SJSA1 (cell line): ENCODE measurements at places on chromosomes 1 and 21. TPM values are rescaled to one million over a fixed set of nuclear protein-coding genes. Genes with fewer than 3 reads are reported as not detected.

- no peak for DNase-seq
Observed at GRCh38 chr1:19616489-19616888, 27.6 kb upstream of the NBL1 start.

DNA sequence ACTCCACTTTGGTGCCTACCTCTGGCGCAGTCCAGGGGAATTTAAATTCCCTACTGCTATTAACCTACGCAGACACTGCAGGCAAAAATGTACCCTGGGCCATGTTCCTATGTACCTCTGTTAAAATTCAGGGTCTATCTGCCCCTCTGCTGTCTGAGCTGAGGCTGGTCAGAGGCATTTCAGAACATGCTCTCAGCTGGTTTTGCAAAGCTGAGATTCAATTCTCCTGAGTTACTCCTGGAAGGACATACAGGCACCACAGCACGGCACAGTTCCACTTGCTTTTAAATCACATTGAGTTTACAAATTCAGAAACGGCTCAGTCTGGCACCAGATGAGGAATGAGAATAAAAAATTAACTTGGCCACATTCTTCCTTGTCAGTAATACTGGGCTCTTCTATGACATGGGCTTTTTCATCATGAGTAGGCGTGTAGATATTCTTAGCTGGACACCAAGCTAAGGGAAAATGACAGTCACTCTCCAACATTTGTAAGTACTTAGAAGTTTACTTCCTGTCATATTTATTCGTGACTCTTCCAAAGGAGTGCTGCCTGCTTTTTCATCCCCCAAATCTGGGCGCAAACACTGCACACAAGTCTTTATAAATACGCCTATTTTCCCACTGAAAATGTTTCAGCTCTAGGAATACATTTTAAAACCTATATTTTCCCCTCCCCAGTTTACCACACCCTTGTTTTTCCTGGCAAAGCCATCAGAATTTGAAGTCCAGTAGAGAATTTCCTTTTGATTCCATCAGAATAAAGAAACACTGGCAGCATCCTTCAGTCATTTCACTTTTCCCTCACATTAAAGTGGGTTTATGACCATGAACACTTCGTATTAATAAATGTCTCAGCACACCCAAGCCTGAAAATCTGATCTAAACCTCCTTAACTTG is 1.9 kb downstream of the C1orf198 start:
- DNase-seq: peak; percentile 31

DUSP10 gene
- total RNA-seq: 12.4 and 15.8 TPM in 2 replicates

DPT gene
- not detected in 2 replicates for total RNA-seq

CHI3L2 gene
- not detected in 2 replicates for total RNA-seq

DNA sequence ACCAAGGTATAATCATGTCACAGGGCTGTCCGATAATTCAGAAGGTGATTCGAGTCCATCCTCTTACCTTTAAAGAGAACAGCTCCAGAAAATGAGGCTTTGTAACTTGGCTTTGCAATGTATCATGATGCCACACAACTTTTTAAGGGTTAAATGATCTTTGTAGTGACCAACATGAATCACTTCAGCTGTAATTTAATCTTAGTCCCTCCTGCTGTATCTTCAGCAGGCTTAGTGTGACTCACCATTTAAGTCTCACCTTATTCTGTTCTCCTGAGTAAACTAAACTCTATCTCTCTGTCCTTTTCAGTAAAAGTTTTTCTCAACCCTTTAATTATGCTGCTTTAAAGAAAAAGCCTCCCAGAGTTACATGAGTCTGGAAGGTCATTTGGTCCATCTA is 1.9 kb upstream of the HIVEP3 start:
- no peak for DNase-seq

GBP5 gene
- total RNA-seq: 6.4 and 10.4 TPM in 2 replicates

DNA sequence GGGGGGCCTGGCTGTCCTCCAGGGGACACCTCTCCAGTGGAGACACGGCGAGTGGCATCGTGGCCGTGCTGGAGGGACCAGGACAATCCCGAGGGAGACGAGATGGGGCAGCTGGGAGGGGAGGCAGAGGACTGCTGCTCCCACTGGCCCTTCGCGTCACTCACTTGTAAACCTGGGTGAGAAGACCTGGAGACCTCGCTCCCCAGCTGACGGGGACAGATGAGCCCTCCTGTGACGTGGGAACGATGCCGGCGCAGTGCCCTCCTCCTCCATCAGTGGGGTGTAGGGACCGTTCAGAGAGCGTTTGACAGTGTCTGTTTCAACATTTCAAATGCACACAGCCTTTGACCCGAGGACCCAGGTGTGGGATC is 4.6 kb downstream of the SPATC1L start:
- DNase-seq: no peak

- no peak for DNase-seq
Observed at GRCh38 chr1:27144920-27145661, 9.8 kb downstream of the SLC9A1 start.

CHI3L1 gene
- not detected in 2 replicates for total RNA-seq

- DNase-seq: no peak
Observed at GRCh38 chr21:44332383-44332782, 6.8 kb downstream of the CFAP410 start.

SELENOF gene
- total RNA-seq: 309 and 313 TPM in 2 replicates

PRRC2C gene
- total RNA-seq: 37.4 and 67.3 TPM in 2 replicates

- DNase-seq: peak; percentile 37
Observed at GRCh38 chr1:53342735-53343470, 15.0 kb upstream of the LRP8 start.

GMEB1 gene
- total RNA-seq: 4.4 and 4.7 TPM in 2 replicates

CYP4Z1 gene
- not detected in 2 replicates for total RNA-seq

GRCh38 chr1:59078070-59078800 is 218.7 kb upstream of the FGGY start:
- DNase-seq: no peak

DNA sequence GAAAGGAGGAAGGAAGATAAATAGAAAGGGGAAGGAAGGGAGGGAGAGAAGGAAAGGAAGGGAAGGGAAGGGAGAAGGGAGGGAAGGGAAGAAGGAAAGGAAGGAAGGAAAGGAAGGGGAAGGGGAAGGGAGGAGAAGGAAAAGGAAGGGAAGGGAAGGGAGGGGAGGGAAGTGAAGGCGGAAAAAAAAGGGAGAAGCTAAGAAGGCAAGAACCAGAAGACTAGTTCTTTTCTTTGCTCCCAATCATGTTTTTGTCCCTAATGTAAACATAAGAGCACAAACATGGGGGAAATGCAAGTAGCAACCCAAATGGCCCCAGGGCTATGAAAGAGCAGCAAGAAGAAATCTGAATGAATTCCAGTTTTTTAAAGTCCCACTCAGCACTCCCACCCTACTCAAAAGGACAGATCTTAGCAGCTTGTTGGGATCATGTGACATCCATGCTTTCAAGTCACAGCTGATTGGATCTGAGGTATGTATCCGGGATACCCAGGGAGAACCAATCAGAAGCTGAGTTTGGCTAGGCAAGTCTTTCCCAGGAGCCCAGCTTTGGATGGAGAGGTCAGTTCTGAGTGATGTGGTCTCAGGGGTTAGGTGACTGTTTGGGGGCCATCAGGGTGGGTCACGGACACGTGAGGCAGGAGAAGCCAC is 24.2 kb upstream of the FHAD1 start:
- no peak for DNase-seq

DNA sequence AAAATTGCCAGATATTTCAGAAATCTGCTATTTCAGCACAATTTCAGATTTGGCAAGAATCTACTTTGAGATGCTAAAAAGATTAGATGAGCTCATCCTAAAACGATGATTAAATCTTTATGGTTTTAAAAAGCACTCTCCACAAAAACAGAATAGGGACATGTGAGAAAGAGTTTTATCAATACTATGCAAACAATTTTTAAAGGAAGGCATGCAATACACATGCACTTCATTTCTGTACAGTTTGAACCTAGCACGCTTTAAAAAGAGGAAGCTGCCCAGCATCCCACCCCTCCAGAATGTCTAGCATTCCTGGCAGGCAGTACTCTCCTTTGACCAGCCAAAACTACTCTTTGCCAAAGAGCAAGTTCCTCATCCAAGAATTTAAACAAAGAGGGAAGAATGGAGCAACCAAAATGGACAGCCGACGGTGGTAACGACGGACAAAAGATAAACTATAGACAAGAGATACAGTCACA is 1.3 kb downstream of the ARHGAP29 start:
- peak; percentile 21 for DNase-seq

- no peak for DNase-seq
Observed at GRCh38 chr1:156851779-156852417, 7.0 kb downstream of the INSRR start.

DNA sequence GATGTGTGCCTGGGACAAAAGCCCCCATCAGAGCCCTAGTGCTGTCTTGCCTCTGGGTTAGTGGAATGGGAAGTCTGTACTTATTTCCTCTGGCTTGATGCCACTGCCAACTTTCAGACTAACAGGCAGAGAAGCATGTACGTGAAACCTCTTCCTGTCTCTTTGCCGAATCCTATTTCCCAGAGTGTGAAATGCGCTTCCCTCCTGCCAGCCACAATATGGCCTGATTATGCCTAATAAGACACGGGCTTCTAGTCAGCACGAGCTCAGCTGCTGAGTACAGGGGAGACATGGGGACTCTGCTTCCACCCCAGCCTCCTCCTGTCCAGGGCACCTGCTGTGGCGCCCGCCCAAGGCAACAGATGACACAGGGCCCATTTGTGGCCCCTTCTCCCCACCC is 111.4 kb downstream of the KCND3 start:
- DNase-seq: no peak

GRCh38 chr21:33643658-33644311 is 1.5 kb downstream of the ITSN1 start:
- DNase-seq: no peak

TNFRSF4 gene
- total RNA-seq: not detected in 2 replicates

ITPKB gene
- 4.0 and 6.4 TPM in 2 replicates for total RNA-seq

MEF2D gene
- total RNA-seq: 7.0 and 9.8 TPM in 2 replicates

- no peak for DNase-seq
Observed at GRCh38 chr1:8212580-8213031, 105.3 kb upstream of the SLC45A1 start.

FCGR2B gene
- total RNA-seq: not detected in 2 replicates

HAX1 gene
- 175 and 184 TPM in 2 replicates for total RNA-seq

- no peak for DNase-seq
Observed at GRCh38 chr1:104018922-104019674, 269.4 kb downstream of the AMY1C start.

- DNase-seq: no peak
Observed at GRCh38 chr1:212689758-212690529, 9.7 kb downstream of the BATF3 start.

ARHGAP30 gene
- not detected in 2 replicates for total RNA-seq

DNA sequence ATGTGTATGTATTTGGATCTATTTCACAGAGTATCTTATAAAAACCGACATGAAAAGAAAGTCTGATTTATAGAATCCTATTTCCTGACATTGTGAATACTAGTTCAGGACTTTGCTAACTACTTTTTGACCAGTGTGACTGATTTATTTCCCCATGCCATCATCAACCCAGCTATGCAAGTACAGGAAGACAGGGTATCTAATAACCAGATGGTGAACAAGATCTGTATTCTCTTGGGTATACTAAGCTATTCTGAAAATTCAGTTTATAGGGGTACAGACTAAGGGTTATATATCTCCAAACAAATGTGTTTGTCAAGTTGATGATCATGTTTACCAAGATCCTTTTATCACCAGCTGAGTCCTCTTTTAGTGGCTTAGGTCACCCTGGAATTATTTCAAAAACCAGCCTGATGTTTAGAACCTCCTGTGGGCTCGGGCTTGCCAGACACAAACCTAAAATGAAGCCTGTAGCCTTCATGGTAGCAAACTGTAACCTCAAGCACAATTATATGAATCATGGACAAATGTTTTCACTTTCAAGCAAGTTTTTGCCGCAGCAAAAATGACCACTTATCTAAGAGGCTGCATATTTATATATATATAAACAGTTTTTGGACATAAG is 185.1 kb downstream of the FGGY start:
- DNase-seq: peak; percentile 49

DNA sequence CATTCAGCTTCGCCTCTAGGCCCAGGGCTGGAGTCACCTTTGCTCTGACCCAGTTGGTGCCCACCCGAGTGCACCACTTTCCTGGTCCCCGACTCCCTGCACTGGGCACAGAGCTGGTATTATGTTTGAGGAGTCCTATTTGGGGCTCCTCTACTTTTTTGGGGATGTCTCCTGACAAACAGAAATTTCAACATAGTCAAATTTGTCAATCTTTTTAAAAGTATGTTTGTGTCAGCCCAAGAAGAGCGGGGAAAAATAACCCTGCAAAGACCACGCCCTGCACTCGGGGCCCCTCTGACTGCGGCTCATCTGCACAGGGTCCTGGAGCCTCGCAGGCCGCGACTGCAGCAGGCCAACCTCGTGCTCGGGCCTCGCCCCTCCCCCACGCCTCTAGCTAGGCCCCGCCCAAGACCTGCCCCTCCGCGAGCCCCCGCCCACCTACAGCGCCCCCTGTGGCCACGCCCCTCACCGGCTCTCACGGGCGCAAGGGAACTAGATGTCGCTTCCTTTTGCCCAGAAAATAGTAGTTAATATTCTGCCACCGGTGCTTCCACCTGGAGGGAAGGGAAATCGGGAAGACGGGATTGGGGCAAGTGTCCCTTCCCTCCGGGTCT is 11.4 kb downstream of the FAM229A start:
- DNase-seq: no peak

- DNase-seq: no peak
Observed at GRCh38 chr1:22674410-22674749, 21.3 kb downstream of the C1QB start.

DNA sequence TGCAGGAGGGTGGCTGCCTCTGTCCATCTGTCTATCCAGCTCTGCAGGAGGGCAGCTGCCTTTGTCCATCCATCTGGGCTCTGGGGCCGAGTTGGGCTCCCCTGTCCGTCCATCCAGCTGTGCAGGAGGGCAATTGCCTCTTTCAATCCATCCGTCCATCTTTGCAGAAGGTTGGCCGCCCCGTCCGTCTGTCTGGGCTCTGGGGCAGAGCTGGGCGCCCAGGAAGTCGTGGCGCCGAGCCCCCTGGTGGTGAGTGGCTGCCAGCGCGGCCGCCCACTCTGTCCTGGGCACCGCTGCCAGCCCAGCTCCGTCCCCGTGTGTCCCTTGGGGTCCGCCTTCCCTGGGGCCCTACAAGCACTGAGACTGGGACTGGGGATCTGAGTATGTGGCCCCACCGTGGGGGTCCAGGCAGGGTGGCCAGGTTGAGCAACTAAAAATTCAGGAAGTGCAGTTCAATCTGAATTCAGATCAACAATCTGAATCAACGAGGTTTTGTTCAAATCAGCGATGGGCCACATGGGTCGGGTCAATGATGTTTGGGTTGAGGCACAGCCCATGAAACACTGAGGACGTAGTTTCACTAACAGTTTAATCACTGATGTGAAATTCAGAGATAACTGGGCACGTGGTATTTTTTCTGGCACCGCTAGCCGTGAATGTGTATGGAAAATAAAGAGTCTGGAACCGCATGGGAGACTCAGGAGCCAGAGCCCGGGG is 99.1 kb upstream of the ACTRT2 start:
- DNase-seq: no peak

SASS6 gene
- total RNA-seq: 11.3 and 13.0 TPM in 2 replicates

USP24 gene
- 14.3 and 24.4 TPM in 2 replicates for total RNA-seq

DNA sequence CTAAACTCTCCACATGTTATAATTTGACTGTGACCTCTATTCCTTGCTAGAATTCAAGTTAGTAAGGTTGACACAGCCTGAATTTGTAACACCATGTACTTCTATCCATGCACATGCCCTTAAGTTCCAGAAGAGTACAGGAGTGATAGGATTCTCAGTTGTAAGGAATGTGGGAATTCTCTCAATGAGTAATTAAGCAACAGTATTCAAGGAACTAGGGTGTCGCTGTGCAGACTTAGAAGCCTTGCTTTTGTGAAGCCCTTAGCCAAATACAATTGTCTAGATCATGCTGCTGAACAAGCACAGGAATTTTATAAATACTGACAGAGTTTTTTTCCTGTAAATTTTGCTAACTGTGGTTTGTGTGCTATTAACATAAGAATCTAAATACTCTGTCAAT is 276.3 kb upstream of the PTBP2 start:
- DNase-seq: no peak

NENF gene
- total RNA-seq: 68.9 and 119 TPM in 2 replicates

HHAT gene
- total RNA-seq: 2.9 and 10.0 TPM in 2 replicates

MYBPH gene
- total RNA-seq: not detected in 2 replicates
